ENCODE measurements at places on chromosomes 6 and 20.

GRCh38 chr6:84605298-84605697, 159.1 kb downstream of the TBX18 start:
- no peak for DNase-seq

- DNase-seq, result no peak
These were observed 168.0 kb downstream of the ZFAND3 start for GRCh38 chr6:37987559-37987958.

DNA sequence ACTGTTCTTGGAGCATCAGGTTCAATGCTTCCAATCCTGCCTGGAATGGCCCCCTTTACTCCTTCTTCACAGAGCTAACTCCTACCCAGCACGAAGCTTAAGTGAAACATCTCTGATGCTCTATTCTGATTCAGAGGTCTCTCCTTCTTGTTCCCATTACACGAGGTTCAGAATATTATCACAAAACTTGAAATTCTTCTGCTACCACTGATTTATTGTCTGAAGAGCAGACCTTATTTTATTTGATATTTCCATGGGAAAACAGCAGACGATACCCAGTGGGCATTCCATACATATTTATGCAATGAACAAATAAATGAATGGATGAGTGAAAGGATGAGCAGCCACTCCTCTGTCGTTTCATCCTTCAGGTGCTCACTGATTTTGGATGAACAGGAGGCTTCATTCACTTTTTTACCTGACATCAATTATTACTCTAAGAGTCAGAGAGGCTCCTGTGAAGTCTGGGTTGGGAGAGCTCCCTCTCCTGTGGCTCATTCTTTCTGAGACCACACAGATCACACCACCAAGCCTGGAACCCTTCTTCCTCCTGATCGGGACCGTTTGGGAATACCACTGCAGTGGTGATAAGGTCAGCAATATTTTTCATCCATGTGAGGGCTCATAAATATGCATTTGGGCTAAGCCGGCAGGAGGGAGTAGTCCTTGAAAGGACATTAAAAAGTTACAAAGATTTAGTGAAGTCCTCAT, 25.8 kb downstream of the SMLR1 start:
- DNase-seq, result no peak

- DNase-seq, result no peak
These were observed 86.8 kb downstream of the GJA1 start for GRCh38 chr6:121522265-121522664.

GRCh38 chr20:61808447-61808846, 257.2 kb downstream of the TAF4 start:
- no peak for DNase-seq

GRCh38 chr20:5469111-5469510, 152.4 kb upstream of the PROKR2 start:
- DNase-seq, result no peak

- DNase-seq, result no peak
These were observed 28.2 kb upstream of the ELMO2 start for GRCh38 chr20:46434597-46434996.

DNA sequence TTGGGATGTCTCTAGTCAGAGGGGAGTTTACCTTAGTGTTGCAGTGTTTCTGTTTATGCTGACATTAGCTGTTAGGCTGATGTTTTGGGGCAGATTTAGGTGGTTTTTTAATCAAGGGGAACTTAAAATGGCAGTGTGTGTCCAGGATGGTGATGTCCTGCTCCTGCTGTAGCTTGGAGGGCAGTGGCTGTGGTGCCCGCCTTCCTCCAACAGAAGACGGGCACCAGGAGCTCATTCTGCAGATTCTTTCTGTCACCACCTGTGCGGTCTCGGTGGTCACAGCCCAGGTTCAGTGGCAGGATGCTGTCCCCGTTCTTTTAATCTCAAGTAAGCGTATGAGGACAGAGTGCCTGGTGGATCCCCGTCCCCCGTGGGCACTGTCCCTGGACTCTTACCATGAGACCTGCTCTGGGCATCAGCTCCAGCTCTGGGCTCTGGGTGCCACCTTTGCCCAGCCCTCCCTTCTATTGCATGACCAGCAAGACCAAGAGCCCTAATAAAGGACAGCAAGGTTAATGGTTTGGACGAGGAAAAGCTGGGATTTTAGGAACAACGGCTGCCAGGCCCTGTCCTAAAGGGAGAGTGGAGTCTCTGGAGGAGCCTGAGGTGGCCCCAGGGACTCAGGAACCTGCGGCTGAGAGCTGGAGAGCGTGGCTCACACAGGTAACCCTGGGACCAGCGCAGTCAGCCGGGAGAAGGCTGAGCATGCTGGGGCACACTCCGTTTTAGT, 217.3 kb downstream of the ERMARD start:
- no peak for DNase-seq

GRCh38 chr6:22401206-22401605, 104.4 kb upstream of the PRL start:
- DNase-seq, result no peak

- DNase-seq, result no peak
These were observed 144.7 kb downstream of the SCML4 start for GRCh38 chr6:107679457-107679856.

DNA sequence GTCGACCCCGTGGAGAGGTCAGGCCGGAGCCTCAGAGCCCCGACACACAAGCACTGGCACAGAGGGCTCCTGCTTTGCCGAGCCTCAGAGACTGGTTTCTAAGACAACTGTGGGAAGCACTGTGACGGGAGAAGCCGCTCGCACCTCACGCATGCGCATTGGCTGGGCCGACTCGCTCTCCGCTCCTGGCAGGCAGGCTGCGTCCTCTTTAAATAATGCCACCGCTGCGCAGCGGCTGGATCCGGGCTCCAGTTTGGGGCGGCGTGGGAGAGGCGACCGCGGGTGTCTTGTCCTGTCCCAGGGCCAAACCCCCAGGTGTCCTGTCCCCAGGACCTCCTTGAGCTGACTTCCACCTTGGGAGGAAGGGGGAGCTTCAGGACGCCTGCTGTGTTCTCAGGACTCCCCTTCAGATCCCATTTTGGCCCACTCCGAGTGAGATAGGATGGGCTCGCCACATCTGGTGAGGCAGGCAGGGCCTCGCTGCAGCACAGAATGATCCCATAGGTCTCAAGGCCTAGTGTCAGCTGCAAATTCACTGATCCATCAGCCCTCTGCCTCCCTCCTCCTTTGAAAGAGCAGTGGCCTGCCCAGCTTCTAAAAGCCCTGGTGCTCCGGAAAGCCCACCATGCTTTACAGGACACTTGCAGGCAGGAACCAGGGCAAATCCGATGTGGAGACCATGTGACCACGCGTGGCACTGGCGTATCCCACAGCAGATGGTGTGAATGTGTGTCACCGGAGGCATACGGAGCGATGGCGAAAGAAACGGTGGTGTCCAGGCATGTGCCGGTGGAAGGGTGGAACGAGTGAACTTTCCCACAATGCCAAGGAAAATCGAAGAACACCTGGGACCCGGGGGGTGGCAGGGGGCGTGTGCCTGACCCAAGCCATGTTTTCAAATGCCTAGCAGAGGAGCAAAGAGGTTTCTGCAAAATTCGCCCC, 169.3 kb upstream of the ZNF337 start:
- peak; percentile 54 for DNase-seq

- DNase-seq, result no peak
These were observed 92.9 kb upstream of the FOXP4 start for GRCh38 chr6:41453244-41453643.

GRCh38 chr6:84583784-84584183, 180.6 kb downstream of the TBX18 start:
- no peak for DNase-seq

DNA sequence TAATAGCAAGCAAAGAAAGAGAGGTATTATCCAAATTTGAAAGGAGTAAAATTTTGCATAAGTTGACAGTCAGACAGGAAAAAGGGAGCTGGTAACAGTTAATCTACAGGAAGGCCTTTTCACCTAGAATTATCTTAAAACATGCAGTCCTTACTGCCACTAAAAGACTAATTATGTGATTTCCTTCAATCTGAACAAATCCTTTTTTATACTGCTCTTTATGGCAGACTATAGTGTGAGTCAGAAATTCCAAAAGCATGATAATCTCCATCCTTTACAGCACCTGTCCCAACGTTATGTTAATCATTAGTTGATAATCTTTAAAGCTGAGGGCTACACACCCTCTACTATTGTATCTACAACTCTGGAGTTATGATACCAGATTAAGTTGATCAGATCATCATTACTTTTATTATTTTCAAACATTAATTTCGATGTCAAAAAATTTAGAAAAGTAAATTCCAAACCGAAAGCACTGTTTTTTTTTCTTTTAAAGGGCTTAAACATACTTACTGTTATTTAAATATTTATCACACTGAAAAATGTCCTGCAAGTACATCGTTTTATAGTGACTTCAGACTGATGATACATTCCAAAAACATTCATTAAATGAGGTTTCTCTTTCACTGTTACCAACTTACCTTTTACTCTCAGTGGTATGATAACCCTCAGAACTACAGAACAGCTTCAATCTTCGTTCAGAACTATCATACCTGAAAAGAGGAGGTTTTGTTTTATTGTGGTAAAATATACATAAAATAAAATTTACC, 33.2 kb upstream of the AKAP7 start:
- DNase-seq, result no peak

- no peak for DNase-seq
These were observed 46.4 kb upstream of the SLC35B3 start for GRCh38 chr6:8481727-8482126.

- no peak for DNase-seq
These were observed 18.0 kb upstream of the TBC1D22B start for GRCh38 chr6:37239526-37239925.

GRCh38 chr6:118292558-118292957, 255.5 kb upstream of the PLN start:
- DNase-seq, result no peak

DNA sequence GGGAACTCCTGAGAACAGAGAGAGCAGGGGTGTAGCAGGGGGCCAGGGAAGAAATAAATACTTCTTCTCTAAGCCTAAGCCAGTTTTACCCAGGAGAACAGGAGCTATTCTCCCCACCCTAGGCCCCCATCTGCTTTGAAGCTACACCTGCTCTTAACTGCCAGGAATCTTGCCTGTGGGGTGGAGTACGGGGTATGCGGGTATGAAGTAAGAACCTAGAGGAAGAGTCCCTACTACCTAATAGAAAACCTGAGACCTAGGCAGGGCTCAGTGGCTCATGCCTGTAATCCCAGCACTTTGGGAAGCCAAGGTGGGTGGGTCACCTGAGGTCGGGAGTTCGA, 1.5 kb downstream of the SLC29A1 start:
- DNase-seq, result no peak

- DNase-seq, result no peak
These were observed 2.4 kb upstream of the IRAK1BP1 start for GRCh38 chr6:78864957-78865356.

DNA sequence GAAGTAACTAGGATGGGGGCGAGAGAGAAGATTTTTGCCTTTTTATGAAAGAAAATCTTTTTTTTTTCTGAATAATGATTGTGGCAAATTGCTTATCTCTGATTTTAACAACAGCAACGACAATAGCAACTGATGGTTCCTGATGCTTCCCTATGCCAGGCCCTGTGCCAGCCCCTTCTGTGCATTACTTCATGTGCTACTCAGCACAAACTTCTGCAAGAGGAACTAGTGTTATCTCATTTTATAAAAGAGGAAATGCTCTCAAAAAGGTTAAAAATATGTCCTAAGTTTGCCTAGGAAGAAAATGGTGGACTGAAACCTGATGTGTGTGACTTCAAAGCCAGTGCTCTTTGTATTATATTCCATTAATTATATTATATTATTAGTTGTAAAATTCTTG, 74.0 kb upstream of the RALGAPA2 start:
- DNase-seq, result no peak

DNA sequence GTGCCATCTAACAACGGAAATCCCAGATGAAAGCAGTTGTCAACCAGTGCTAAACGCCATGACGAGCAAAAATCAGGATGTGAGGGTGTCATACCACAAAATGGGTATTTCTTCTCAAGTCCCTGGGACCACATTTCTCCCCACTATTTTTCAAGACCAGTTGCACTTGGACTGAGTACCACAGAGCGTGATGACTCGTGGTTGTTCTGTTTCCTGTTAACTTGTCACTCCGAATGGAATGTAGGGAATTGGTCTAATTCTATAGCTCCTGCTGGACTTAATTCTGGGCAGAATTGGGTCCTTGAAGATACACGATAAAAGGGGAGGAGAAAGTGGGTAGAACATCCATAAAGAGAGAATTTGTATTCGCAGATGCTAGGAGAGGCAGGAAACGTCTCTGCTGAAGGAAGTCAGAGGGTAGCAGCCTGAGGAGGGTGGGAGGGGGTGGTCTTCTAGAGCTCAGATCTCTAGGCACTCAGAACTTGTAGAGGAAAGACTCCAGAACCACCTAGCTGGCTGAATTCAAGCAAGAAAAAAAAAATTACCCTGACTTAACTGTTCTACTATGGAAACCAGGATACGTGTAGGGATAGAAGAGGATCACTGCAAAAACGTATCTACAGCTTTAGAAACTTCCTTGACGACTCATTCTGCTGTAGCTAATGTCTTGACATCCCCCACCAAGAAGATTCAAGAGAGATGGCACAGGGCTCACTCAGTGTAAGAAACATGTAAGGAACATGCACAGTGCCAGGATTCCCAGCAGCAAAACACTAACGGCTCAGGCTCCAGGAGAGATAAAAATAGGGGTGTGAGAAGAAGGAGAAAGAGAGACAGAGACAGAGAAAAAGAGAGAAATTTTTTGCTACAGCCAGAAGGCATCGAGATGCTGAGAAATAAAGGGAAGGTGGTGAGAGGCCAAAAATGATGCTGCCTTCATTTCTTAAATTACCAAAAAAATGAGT, 494.7 kb downstream of the CD83 start:
- DNase-seq, result no peak

- DNase-seq, result no peak
These were observed 217.3 kb downstream of the LRFN2 start for GRCh38 chr6:40369891-40370290.

DNA sequence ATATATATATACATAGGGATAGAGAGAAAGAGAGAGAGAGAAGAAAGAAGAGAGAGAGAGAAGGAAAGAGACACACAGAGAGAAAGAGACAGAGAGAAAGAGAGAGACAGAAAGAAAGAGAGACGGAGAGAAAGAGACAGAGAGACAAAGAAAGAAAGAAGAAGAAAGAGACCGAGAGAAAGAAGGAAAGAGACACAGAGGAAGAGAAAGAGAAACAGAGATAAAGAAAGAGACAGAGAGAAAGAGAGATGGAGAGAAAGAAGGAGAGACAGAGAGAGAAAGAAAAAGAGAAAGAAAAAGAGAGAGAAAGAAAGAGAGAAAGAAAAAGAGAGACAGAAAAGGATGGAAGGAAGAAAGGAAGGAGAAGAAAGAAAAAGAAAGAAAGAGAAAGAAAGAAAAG, 46.9 kb upstream of the TASP1 start:
- DNase-seq, result no peak
